Stimulated activated CD8-positive, alpha-beta memory T cell treated with anti-CD3 and anti-CD28 coated beads, Interleukin-4, amount 100 ng/mL, for 4 hours (primary cell): ENCODE measurements at places on chromosomes 5 and 9.

GRCh38 chr5:116502138-116502537 is 72.5 kb downstream of the SEMA6A start:
- no peak for DNase-seq

DNA sequence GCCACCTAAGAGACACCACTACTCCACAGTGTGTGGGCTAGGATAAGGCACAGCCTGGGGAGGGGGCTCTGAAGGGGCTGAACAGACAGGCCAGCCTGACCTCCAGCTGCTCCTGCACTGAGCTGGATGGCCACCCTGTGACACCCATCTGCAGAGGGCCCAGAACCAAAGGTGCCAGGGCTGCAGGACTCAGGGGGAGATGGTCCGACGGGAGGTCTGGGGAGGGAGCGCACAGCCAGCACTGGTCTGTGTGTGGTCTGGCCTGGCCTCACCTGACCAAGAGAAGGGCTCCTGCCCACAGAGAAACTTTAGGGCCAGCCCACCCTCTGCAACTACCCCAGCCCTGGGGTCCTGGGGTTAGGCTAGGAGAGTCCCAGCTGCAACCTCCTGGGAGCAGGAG is 789 bp downstream of the LTC4S start:
- DNase-seq, result no peak

GRCh38 chr5:106288979-106289378 is 1381.8 kb downstream of the EFNA5 start:
- DNase-seq, result no peak

GRCh38 chr5:139104577-139105276 is 93.4 kb downstream of the SIL1 start:
- DNase-seq, result no peak

GRCh38 chr9:34929506-34930102 is 28.5 kb upstream of the PHF24 start:
- DNase-seq, result peak; percentile 1

DNA sequence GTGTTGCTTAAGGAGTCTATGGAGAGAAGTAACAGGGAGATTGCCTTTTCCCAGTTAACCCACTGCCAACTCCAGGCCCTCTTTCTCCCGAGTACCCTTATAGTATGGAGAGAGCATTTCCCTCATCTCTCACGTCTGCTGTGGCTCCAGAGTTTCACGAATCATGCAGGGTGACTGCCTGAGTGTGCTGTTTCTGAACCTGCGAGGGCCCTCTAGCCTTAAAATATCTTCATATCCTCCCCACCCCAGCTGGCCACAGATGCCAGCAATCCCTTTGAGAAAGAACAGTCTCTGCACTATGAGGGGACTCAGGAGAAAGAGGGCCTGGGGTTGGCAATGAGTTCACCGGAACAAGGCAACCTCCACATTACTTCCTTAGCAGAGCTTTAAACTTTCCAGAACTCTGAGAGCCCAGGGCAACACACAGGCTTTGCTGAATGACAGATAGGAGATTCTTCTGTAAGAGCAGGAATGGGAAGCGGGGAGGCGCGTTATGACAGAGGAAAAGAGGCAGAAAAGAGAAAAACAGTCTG is 81.6 kb upstream of the ANKH start:
- DNase-seq, result no peak

DNA sequence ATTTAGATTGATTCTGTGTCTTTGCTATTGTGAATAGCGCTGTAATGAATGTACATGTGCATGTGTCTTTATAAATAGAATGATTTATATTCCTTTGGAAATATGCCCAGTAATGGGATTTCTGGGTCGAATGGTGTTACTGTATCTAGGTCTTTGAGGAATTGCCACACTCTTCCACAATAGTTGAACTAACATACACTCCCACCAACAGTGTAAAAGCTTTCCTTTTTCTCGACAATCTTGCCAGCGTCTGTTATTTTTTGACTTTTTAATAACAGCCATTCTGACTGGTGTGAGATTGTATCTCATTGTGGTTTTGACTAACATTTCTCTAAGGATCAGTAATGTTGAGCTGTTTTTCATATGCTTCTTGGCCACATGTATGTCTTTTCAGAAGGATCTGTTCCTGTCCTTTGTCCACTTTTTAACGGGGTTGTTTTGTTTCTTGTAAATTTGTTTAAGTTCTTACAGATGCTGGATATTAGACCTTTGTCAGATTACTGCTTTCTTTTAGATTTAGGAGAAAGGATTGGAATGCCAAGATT is 125.0 kb upstream of the NR5A1 start:
- DNase-seq, result no peak

DNA sequence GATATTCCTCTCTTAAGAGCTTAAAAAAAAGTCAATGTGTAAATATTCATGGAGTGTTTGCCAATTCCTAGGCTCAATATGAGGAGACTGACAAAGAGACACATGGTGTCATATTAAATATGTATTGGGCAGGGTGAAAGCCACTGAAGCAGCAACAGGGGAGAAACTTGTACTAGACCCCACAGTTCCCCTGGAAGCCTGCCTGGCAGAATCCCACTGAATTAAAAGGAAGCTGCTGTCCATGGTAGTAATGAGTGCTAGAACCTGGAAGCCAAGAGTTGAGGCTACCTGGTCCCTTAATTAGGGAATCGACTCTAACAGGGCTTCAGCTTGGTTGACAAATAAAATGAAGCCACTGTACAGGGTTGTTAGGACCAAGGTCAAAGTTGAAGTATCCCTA is 129.4 kb upstream of the GPR151 start:
- DNase-seq, result no peak

GRCh38 chr5:153530357-153531143 is 40.1 kb downstream of the GRIA1 start:
- no peak for DNase-seq

- no peak for DNase-seq
Observed at GRCh38 chr9:108103046-108103693, 613.6 kb upstream of the KLF4 start.

DNA sequence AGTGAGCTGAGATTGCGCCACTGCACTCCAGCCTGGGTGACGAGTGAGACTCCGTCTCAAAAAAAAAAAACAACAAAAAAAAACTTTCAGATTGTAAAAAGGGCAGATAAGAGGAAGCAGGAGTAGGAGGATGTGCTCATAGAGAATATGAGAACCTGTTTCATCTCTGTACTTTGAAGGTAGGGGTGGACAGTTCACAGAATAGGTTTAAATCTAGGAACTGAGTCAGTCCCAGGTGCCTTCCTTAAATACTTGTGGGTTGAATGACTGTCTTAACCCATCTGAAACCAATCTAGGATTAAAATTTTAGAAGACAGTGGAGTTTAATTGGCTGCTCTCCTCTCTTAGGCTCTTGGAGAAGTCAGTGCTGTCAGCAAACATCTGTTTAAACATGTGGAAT is 12.4 kb downstream of the POLK start:
- no peak for DNase-seq

DNA sequence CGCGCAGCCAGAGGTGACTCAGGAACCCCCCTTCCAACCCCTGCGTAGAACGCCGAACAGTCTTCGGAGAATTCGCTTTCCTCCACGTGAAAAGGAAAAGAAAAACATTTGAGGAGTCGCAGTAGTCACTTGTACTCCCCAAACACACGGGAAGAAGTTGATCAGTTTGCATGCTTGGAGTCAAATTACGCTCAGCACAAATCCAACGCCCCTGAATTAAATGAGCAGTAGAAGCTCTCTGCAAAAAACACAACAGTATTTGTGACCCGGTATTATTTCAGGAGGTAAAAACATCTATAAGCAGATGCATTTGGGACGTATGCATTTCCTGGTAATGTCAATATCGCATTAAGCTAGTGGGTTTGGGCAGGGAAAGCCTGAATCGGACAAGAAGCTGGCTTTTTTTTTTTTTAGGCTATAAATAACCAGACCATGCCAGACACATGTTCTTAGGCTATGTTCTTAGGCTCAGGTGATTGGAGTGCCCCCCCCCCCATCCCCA is 854 bp upstream of the ARL15 start:
- no peak for DNase-seq

GRCh38 chr5:135759149-135759784 is 75.2 kb upstream of the SLC25A48 start:
- no peak for DNase-seq
